ENCODE measurements at places on chromosomes 7 and 10.

DNA sequence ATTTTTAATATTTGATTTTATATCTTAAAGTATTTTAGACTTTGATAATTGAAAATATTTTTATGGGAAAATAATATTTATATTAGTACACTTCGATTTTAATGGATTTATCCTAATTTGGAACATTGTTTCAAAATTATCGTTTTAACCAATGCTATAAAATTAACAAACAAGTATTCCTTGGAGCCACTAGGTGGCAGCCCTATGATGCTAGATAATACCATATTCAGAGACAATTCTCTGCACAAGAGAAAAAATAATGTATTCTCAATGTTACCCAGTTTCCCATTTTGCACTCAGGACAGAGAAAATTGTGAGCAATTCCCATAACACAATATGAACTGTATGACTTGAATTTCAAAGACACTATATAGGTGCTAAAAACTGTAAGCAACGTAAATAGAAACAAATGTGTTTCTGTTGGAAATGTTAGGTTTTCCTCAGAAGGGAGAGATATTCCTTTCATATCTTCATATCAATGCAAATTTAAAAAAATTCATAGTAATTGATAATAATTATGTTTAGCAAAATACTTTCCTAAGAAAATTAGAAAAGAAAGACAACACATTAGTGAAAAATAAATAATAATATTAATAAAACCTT, 237.8 kb downstream of the SEMA3E start:
- DNase-seq, result no peak

- peak; percentile 78 for DNase-seq
These were observed 32.0 kb downstream of the FIGNL1 start for GRCh38 chr7:50418086-50418515.

DNA sequence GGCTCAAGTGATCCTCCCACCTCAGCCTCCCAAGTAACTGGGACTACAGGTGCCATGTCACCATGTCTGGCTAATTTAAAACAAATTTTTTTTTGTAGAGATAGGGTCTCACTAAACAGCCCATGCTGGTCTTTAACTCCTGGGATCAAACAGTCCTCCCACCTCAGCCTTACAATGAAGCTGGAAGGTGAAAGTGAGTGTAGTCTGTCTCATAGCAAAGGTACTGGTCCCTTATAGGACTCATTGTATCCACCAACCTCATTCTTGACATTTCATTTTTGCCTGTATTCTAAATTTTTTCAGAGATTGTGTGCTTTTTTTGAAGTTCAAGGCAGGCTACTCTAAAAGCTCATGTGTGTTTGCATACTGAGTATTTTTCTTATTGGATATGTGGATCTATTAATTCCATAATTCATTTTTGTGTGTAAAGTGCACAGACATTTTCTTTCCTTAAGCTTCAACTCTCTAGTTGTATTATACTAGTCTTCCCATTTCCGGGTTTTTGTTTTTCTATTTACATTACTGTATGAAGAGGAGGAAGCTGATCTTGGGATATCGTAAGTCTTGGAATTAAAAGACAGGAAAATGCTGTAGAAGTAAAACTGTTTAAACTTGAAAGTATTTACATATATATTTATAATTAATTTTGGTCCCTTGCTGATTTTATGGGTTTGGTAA, 13.3 kb downstream of the KMT2E start:
- DNase-seq, result no peak

DNA sequence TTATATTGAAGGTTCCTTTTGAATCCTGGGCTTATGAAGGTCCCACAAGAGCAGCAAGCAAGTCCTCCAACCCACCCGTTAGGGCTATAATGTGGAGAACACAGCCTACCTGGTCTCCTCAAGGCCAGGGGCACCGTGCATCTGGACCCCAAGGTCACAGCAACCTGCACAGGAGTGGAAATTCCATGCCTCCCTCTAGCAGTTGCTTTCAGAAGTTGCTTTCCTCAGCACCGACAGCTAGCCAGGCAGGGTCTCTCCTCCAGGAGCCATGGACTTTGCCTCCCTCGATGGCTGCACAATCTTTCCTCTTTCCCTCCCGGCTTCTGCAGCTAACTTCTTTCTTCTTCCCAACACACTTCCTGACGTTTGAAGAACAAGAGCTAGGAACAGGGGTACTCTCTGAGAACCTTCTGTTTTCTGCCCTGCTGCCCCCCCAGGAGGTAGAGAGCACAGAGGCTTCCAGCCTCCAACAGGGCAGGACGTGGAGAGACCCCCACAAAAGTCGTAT, 149.8 kb downstream of the PTPN20 start:
- no peak for DNase-seq

DNA sequence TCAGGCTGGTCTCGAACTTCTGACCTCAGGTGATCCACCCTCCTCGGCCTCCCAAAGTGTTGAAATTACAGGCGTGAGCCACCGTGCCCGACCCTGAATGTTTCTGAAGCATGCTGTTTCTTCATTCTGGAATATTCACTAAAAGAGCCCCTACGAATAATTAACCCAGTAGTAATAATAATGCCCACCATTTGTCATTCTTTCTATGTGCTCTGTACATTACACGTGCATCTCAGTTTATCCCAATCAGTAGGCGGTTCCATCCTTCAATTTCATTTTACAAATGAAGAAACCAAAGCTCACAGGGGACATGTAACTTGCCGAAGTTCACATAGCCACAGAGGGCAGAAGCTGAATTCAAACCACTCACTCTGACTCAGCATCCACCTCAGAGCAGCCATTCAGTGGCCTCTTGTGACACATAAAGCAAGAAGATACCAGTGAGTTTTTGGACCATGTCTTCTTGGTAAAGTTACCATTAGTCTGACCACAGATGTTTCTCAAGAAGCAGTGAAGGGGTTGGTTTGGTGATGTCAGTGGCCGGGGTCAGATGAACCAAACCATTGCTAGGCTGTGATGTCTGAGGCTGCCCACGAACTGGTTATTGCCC, 71.9 kb upstream of the DUSP5 start:
- peak; percentile 60 for DNase-seq

DNA sequence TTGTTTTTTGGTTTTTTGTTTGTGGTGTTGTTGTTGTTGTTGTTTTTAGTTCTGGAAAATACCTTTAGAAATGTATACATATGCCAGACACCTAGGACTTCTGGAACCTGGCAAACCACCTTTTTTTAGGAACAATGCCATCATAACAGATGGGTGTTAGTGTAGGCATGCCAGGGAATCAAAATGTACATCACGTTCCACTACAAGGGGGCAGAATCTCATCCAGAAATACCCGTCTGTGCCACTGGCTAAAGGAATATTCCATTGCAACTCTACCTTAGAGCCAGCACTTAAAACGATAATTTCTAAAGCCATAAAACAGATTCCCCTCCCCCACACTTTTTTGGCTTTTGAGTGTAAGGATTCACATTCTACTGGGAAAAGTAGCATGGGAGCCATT, 239.8 kb downstream of the ETV1 start:
- no peak for DNase-seq

DNA sequence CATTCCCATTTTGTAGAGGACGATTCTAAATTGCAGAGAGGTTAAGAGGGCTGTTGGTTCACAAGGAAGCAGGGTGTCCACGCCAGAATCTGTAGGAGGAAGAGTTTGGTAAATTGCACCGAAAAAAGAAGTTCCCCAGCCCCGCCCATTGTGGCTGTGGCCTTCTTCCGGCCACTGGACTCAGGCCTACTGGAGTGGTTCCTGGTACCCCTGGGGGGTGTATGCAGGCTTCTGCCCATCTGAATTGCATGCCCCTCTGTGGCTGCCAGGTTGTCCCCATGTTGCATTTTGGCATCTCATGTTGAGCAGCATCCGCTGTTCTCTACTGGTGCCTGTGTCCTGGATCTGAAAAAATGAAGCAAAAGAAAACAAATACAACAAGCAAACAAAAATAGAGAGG, 234.2 kb downstream of the WDR11 start:
- DNase-seq, result no peak

DNA sequence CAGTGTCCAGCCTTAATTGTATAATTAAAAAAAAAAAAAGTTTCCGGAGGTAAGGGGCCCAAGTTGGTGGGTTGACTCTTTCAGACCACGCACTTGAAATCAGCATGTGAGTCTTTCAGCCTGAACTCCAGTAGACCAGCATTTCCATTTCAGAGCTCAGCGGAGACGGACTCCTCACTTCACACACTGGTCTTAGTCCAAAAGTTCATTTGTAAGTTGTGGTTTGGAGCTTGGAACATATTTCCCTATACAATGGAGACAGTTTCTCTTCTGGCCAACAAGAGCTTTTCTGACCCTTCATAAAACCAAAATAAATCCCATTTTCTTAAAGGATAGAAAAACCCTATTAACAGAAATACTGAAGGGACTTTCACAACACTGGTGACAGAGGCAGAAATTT, 41.0 kb downstream of the ATXN7L1 start:
- DNase-seq, result no peak

DNA sequence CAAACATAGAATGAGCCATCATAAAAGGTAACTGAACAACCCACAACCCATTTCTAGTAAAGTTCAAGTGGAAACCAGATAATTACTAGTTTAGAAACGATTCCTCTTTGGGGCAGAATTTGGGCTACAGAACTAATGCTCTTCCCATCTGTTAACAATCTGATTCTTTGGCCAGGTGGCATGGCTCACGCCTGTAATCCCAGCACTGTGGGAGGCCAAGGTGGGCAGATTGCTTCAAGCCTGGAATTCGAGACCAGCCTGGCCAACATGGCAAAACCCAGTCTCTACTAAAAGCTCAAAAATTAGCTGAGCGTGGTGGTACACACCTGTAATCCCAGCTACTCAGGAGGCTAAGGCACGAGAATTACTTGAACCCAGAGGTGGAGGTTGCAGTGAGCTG, 18.5 kb downstream of the CYP51A1 start:
- no peak for DNase-seq

- no peak for DNase-seq
These were observed 595.9 kb downstream of the DNAJB6 start for GRCh38 chr7:157932498-157933218.

DNA sequence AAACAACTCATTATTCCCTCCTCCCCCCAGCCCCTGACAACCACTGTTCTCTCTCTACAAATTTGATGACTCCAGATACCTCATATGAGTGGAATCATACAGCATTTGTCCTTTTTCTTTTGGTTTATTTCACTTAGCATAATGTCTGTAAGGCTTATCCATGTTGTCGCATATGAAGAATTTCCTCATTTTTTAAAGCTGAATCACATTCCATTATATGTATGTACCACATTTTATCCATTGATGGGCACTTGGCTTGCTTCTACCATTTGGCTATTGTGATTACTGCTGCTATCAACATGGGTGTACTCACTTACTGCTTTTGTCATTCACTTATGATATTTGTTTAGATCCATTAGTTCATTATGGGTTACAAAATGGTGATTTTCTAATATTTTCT, 112.8 kb downstream of the BUB3 start:
- no peak for DNase-seq

GRCh38 chr7:48083114-48083830, 5.8 kb upstream of the UPP1 start:
- no peak for DNase-seq

DNA sequence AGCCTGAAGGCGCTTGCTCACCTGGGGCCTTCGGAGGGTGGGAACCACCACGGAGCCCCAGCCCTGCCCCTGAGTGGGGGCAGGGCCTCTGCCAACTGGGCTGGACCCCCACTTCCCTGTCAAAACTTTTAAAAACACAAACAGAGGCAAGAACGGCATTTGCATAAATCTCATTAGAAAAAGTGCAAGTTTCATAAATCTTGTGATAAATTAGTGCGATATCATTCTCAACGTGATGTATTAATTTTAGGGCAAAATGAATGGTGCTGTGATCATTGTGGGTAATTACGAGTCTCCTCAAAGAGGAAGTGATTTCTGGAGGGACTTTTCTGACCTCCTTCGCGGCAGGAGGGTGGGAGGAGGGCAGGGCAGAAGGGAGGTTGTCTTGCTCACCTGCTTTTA, 98.3 kb downstream of the CDH23 start:
- no peak for DNase-seq

GRCh38 chr10:10845826-10846503, 171.7 kb upstream of the CELF2 start:
- no peak for DNase-seq

DNA sequence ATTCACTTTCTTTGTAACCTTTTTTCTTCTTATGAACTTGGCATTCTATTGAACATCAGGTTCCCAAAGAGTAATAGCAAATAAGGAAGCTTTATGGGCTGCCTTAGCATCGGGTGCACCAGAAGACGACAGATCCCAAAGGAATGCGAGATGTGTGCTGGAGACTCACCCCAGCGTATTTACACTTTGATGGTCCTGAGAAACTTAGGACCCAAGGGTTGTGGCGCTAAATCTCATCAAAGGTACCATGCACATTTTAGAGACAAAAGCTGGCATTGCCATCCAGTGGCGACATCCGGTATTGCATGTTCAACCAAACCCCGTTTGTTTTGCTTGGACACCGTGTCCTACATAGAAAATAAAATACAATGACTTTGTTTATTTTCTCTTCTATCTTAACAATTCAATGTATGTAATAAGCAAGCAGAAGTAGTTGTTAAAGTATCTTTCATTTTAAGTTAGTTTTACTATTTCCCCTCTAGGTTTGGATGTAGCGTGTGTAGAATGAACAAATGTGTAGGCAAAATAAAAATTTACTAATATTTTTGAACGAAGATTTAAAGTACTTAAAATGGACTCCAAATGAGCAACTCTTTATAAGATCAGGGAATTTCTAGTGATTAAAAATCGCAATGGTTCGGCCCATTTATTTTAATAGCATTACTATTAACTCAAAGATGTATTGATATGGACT, 1154.8 kb downstream of the GATA3 start:
- peak; percentile 82 for DNase-seq

- no peak for DNase-seq
These were observed 62.9 kb downstream of the ITGB8 start for GRCh38 chr7:20393616-20394015.

GRCh38 chr10:73060738-73061635, 35.7 kb downstream of the P4HA1 start:
- peak; percentile 4 for DNase-seq

GRCh38 chr7:130146693-130147405, 58.4 kb downstream of the TMEM209 start:
- DNase-seq, result no peak

- no peak for DNase-seq
These were observed 173.6 kb downstream of the ARHGAP12 start for GRCh38 chr10:31754803-31755624.

GRCh38 chr7:88347090-88347489, 40.4 kb upstream of the STEAP4 start:
- DNase-seq, result no peak

GRCh38 chr10:118840776-118841468, 86.2 kb upstream of the CACUL1 start:
- DNase-seq, result no peak

DNA sequence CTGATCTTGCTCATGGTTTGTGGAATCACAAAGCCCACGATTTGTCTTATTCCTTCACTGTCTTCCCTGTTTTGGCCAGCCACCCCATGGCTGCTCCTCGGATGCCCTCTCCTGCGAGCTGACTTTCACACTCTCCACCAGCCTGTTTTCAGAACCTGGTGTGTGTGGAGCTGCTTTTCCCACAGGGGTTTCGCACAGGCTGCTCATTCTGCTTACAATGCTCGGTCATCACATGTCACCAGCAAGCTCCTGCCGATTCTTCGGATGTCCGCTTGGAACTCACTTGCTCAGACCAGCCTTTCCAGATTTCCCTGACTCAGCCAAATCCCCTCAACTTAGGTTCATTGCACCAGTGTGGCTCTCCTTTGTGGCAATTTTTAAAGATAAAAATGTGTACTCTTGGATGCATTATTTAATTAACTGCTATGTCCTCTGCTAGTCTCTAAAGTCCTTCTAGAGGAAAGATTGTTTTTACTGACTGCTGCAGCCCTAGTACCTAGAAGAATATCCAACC, 1018.6 kb upstream of the LRRTM3 start:
- DNase-seq, result no peak

Data from stimulated activated CD4-positive, alpha-beta T cell treated with anti-CD3 and anti-CD28 coated beads, Interleukin-12 subunit alpha, Interleukin-12 subunit beta, amount 100 ng/mL, for 48 hours (primary cell).